ENCODE measurements at places on chromosomes 11 and 22. TPM values are rescaled to one million over a fixed set of nuclear protein-coding genes. Genes with fewer than 3 reads are reported as not detected.

DNA sequence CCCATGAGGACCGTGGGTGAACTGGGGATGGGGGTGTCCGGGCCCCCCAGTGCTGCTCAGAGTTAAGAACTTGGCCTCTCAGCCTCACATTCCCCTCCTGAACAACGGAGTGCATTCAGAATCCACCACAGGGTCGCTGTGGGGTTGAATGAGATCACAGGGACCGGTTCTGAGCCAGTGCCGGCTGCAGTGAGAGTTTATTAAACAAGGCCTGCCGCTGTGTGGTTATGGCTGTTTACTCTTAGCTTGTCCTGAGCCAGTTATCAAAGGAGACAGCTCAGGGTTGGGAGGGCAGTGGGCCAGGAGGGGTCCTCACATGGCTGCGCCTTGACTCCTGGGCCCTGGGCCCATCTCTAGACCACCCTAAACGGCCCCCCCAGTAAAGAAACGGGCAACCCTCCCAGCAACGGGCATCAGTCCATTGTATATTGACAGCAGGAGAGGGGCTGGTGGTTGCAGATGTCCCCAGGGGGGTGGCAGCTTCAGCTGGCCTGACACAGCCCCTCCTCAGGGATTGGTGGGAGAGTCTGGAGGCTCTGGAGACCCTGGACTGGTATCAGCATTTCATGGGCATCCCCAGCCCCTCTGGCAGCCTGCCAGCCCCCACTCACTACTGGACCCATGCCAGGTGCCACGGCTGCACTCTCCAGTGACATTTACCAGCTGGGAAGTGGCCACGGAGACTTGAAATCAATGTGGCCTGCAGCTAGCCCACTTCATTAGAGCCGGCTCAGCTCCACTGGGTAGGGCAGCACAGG is 15.1 kb upstream of the CABP7 start:
- peak; percentile 23 for DNase-seq

DNA sequence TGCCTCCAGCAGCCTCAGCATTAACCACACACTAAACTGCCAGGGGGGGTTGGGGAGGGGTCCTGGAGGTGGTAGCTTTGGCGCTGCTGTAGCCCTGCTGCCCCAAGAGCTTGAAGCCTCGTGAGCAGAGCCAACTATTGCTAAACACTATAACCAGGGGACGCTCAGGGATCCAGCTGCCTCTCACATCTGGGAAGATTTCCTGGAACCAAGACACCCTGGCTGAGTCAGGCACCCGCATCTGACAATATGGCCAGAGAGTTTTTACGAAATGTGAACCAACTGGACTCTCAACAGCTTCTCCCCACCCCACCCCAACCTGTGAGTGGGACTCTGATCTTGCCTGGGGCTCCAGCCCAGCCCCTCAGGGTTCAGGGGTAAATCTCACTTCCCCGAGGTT is 14.3 kb downstream of the C1QTNF6 start:
- DNase-seq: no peak

GRCh38 chr11:33017478-33017877 is 1.8 kb downstream of the DEPDC7 start:
- no peak for DNase-seq

DNA sequence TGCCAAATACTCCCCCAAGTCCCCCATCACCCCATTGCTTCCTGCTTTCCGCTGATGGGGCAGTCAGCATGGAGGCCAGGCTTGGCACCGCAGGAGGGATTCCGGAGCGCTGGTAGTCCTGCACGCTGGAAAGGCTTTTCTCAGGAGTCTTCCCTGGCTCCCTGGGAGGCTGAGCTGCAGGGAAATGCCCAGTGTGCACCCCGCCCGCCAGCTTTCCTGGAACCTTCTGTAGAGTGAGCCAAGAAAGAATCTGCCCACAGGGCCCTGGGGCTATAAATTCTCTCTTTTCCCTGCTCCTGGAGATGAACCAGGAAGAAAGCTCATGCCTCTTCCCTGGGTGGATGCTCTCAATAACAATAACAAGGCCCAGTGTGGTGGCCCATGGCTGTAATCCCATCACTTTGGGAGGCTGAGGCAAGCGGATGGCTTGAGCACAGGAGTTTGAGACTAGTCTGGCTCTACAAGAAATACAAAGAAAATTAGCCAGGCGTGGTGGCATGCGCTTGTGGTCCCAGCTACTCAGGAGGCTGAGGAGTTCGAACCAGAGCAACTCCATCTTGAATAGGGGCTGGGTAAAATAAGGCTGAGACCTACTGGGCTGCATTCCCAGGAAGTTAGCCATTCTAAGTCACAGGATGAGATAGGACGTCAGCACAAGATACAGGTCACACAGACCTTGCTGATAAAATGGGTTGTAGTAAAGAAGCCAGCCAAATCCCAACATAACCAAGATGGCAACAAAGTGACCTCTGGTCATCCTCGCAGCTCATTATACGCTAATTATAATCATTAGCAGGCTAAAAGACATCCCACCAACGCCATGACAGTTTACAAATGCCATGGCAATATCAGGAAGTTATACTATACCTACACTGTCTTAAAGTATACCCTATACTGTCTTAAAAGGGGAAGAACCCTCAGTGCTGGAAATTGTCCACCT is 46.4 kb upstream of the FTH1 start:
- no peak for DNase-seq

- no peak for DNase-seq
Measured at GRCh38 chr22:25353516-25354445, 134.3 kb downstream of the CRYBB2 start.

GRCh38 chr11:36407356-36407755 is 102.7 kb downstream of the TRAF6 start:
- no peak for DNase-seq

The MAPK8IP2 gene
- 0.47 TPM for total RNA-seq

GRCh38 chr11:73321604-73322381 is 13.7 kb downstream of the ARHGEF17 start:
- peak; percentile 64 for DNase-seq

- DNase-seq: no peak
Measured at GRCh38 chr11:112306230-112306629, 45.6 kb upstream of the PLET1 start.

GRCh38 chr11:76844511-76844910 is 16.2 kb upstream of the ACER3 start:
- DNase-seq: no peak

The FZD4 gene
- total RNA-seq: 3.0 TPM

The RBMXL2 gene
- not detected for total RNA-seq

The GLYATL2 gene
- total RNA-seq: 0.10 TPM

DNA sequence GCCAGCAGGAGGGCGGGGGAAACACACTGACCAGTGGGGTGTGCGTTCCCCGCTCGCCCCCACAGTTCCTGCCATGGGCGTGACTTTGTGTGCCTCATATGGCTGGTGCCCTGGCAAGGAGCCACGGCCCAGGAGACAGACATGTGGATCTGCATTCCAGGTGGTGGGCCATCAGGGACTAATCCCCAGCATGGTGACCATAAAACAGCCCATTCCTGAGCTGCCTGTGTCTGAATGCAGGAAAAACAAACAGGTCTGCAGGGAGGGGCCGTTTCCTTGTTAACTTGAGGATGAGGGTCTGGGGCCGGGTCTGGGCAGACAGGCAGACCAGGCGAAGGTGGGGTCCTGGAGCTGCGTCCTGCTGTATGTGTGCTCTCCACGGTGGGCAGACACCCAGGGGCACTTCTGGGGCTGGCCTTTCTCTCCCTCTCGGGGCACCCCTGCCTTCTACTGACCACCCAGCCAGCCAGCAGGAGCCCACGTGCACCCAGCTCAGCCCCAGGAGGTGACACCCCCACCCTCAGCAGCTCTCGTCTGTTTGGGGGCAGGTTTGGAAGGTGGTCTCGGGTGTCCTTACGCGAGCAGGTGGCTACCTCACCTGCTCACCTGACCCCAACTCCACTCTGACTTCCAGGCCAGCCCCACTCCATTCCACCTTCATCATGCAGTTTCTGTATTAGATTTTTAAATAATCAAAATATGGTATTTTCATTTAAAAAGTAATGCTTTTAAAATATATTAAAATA is 120.3 kb downstream of the KCNQ1OT1 start:
- no peak for DNase-seq

The FJX1 gene
- total RNA-seq: 32.3 TPM

The GUCY1A2 gene
- 0.27 TPM for total RNA-seq

The PRR14L gene
- 5.8 TPM for total RNA-seq

DNA sequence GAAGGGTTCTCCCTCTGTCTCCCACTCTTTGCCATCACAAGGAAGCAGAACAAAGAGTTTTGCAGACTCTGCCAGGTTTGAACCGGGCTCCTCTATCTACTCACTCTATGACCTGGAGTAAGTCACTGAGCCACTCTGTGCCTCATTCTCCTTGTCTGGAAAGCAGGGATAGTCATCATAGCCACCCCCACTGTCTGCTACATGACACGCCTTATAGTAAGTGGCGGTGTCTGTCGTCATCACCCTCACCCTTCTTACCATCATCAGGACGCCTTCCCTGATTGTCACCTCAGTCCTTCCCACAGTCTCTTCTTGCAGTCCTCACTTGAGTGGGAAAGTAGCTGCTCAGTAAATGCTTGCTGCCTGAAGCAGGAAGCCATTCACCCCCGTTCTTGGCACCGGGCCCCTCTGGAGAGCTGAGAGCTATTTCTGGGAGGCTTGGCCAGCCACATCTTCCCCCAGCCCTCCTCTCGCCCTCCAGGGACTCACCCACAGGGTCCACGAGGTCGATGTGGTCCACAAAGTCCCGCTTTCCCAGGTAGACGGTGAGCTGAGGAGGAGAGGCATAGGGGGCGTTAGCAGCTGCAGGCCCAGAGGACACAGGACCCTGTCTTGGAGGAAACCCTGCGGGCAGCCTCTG is 46.4 kb downstream of the TPBGL start:
- peak; percentile 9 for DNase-seq

- DNase-seq: no peak
Measured at GRCh38 chr11:112345166-112345565, 84.5 kb upstream of the PLET1 start.

The NCAPH2 gene
- total RNA-seq: 73.2 TPM

DNA sequence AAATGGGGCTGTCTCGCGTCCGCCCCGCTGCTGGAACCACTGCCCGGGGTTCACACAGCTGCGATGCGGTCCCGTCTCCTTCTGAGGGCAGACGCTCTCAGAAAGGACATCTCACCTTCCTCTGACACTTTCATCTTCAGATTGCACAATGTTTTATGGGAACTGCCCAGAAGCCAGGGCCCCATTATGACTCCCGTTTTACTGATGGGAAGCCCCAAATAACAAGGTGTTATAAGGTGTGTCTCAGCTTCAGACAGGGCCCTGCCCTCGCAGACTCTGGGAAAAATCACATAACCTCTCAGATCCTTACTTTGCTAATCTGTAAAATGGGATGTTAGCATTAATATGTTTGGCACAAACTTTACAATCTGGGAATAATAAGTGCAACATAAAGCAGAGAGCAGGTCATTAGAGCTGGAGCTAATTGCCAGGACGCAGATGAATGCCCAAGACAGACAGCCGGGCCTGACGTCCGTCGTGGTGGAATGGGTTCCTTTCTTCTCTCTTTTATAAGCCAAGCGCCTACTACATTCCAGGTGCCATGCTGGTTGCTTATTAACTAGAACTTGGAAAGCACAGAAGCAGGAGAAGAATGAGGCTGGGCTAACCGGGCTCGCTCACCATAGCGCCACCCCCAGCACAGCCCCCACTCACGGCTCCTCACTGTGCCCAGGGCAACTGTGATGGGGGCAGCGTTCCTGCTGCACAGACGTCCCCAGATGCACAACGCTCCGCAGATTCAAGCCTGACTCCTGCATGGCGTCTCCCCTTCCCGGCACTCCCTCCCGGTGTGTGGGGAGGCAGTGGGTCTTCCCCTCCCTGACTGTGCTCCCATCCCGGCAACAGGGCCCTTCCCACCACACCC is 43.8 kb downstream of the TRMU start:
- no peak for DNase-seq

DNA sequence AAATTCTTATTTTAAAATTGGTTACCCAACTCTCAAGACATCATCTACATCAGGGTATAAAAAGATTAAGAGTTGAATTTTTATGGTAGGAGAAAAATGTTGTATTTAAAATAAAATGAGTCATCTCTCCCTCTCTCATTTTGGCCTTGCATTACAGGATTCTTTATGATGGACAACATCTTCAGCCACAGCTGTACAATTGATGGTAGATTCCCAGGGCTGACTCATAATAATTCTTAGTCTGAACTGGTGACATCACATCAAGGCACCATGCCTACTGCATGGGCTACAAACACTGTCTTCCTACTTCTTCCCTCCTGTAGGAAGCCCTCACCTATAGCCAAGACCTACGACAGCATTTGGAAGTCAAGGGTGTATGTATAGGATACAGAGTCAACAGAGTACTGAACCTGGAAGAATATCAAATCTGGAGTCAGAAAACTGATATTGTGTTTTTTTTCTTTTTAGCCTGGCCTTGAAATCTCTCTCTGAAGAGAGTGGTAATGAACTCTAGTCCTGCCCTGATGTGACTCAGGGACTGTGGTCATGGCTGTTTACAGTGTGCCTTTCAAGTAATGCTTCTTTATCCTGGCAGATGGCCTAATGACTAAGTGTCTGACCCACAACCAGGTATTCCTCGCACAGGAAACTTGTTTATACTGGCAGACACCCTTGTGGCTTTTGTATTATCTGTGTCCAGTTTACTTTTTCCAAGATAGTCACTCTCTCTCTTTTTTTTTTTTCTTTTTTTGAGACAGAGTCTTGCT is 32.5 kb downstream of the MRGPRX2 start:
- peak; percentile 94 for DNase-seq

- no peak for DNase-seq
Measured at GRCh38 chr11:117199916-117200812, 994 bp downstream of the TAGLN start.

- DNase-seq: no peak
Measured at GRCh38 chr11:8381343-8381742, 117.7 kb upstream of the LMO1 start.

DNA sequence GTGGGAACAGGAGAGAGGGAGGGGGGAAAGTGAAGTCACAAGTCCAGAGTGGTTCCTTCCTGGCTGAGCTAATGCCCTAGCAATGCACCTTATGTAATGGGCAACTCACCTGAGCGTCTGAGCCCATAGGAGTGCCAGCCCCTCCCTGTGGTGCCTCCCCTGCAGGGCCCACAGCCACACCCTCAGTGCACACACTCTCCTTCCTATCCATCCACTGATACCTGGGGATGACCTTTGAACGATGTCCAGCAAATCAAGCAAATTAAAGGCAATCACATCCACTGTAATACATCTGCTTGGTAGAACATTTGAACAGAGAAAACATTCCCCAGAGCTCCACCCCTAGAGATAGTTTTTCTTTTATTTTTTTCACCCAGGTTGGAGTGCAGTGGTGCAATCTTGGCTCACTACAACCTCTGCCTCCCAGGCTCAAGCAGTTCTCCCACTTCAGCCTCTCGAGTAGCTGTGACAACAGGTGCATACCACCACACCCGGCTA is 19.6 kb upstream of the MICAL2 start:
- no peak for DNase-seq

DNA sequence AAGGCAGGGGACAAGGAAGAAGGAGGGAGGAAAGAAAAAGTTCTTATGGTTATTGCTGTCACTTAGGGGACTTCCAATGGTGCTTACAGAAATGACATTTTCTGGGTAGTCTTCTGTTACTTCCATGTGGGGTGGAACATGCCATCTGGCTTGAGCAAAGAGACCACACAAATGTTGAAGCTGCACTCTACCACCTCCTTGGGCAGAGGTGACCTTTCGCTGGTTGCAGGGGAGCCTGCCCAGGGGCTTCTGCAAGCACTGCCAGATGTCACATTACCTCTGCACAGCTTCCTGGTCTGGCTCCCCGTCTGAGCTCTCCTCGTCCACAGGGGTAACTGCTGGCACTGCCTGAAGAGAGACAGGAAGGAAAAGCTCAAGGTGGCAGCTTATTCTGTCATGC is 32.6 kb upstream of the APOA1 start:
- DNase-seq: no peak

The SLC1A2 gene
- not detected for total RNA-seq

GRCh38 chr11:123579482-123579812 is 75.0 kb downstream of the SCN3B start:
- no peak for DNase-seq

The PTPRCAP gene
- not detected for total RNA-seq

The MRGPRE gene
- total RNA-seq: not detected

The MUC2 gene
- not detected for total RNA-seq

Measured in HT1080 (cell line).